ENCODE measurements at places on chromosomes 4 and X.
A peak's percentile ranks its signal among the peaks of the same experiment; 100 is the strongest.

DNA sequence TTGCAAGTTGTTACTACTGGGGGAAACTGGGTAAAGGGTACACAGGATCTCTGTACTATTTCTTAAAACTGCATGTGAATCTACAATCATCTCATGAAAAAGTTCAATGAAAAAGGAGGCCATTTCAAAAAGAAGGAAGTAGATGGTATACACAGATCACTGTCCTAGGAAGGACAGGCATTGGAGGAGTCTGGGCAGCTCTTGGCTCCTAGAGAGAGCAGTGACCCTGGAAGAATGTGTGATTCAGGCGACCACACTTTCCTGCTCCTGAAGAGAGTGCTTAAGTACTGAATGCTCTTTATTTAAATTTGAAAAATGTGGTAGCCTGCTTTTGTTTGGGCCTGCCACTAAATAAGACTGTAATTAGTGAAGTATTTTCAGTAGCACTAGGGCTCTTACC, 318.1 kb upstream of the CASK start:
- DNase-seq: peak; percentile 3

- peak; percentile 18 for DNase-seq
Measured at GRCh38 chrX:52353838-52354237, 15.0 kb upstream of the XAGE2 start.

DNA sequence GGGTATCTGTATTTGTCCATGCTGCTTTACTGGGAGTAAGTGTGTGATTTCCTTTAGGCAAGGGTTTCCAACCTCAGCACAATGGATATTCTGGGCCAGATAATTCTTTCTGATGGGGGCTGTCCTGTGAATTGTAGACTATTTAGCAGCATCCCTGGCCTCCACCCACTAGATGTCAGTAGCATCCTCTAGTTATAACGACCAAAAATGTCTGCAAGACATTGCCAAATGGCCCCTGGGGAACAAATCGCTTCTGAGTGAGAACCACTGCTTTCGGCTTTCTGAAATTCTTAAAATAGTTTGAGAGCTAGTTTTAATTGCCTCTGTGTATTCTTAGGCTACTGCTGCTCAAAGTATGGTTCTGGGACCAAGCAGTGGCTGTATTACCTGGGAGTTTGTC, 81.2 kb upstream of the GPM6B start:
- DNase-seq: peak; percentile 3

DNA sequence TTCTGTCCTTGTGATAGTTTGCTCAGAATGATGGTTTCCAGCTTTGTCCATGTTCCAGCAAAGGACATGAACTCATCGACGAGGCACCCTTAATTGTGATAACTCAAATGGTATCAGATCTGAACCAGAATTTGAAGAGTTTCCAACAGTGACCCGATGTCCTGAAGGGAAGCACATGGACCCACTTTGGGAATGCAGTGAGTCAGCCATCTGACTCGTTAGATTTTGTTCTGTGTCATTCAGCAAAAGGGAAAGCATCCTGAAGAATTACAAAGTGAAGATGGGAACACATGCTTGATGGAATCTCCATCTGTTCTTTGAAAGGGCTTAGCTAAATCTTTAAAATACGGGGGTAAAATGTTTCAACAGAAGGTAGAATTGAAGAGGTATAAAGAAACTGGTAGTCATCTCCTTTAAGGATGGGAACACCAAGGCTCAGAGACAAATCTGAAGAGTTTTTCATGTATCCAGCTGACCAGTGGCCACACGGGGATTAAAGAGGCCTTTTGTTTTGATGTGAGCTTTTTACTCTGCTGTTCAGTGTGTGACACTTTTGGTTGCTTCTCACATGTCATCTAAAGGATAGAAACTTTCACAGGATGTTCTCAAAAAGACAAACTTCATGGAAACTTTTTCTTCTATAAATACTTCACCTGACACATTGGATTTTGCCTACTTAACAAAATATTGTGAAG, 393.8 kb downstream of the INPP4B start:
- peak; percentile 13 for DNase-seq
